Eye (tissue), 1 donor: ENCODE measurements at places on chromosomes 12 and 14.

- DNase-seq: no peak
Observed at GRCh38 chr12:91986084-91986483, 159.6 kb downstream of the BTG1 start.

DNA sequence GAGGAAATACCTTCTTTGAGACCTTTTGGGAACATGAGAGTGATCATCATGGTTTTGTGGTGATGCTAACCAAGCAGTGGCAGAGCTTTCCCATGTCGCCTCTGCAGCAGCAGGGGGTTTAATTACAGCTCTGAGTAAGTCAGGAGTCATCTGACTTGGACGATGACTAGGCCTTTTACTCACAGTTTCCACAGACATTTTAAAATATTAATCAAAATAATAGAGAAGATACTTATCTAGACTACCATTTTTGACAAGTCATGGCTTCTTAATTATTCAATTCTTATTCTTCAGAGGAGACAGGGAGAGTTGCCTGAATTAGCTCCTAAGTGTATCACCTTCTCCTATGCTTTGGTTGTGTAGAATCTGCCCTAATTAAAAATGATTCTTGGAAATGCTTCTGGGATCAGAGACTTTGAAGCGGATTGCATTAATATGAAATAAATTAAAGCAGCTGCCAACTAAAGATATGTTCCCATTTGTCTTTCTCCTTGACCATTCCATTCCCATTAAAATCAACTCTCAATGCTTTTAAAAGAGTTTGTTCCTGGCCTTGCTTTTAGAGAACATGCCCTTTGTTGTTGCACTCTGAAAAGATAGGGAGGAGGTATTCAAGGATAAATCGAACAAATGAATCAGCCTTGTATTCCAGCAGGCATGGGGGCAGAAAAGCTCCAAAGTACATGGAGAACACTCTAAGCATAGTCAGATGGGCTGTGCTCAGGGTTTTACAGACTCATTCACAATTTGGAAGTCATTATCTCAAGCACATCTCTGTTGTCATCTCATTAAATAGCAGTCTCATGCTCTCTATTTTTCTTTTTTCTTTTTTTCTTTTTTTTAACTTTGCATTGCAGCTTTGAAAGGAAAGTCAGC is 7.7 kb upstream of the IFNG-AS1 start:
- peak; percentile 6 for DNase-seq

- no peak for DNase-seq
Observed at GRCh38 chr12:22250762-22251161, 83.7 kb downstream of the ST8SIA1 start.

- no peak for DNase-seq
Observed at GRCh38 chr12:128421375-128421774, 154.4 kb downstream of the TMEM132C start.

GRCh38 chr14:36605506-36605857 is 23.1 kb upstream of the NKX2-8 start:
- no peak for DNase-seq

DNA sequence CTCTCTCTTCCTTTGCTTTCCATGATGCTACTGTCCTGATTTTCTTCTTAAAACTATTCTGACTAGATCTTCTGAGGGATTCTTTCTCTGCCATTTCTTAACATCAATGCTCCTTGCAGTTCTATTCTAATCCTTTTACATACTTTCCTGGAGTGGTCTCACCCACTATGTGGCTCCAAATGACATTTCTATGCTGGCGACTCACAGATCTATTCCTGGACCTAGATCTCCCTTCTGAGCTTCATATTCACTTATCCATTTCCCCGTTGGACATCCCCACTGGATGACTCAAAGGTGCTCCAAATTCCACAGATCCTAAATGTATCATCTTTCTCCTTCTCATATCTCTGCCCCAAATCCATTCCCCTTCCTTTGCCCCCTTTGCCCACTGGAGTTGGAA is 4.1 kb downstream of the TEP1 start:
- DNase-seq: no peak

DNA sequence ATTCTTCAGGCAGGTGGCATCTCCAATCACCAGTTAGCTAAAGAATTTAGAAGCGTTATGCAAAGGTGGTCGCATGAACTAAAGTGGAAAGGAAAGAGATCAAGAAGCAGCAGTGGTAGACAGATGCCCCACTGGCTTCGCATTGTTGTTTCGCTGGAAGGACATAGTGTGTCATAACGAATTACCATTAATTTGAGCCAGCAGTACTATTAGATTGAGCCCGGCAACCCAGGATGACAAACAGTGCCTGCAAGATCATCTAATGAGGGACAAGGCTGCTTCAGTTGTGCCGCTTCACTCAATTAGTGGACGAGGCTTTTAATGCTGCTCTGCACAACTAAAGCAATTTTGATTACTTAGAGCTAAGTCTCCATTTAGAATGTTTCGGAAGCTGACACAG is 274.5 kb upstream of the SOX5 start:
- peak; percentile 92 for DNase-seq

- peak; percentile 38 for DNase-seq
Observed at GRCh38 chr14:23548351-23549318, 2.9 kb downstream of the ZFHX2 start.

- DNase-seq: peak; percentile 10
Observed at GRCh38 chr14:89720741-89721729, 233.5 kb downstream of the EFCAB11 start.

- DNase-seq: no peak
Observed at GRCh38 chr12:89181271-89181920, 170.9 kb downstream of the DUSP6 start.

GRCh38 chr12:101424620-101425019 is 17.0 kb upstream of the ARL1 start:
- no peak for DNase-seq

DNA sequence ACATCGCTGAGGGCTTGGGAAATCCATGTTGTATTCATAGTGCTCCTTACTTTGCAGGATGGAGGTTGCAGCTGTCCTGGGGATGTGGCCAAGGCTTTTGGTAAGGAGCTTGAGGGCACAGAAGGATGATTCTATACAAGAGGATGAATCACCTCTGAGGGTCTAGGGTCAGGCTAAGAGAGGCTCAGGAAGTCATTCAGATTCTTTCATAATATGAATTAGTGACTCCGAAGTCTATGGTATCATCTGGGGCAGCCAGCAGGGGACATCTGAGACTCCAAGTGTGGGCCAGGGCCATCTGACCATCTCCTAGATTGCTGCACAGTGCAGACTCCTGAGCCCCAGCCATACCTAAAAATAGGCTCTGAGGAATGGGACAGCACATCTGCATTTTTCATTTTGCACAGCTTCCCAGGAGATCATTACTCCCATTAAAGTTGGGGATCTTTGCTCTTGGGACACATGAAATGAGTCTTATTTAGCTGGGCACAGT is 4.8 kb downstream of the GMPR2 start:
- DNase-seq: no peak
